Large intestine (tissue), 12 donors: ENCODE measurements at places on chromosomes 7 and 10. TPM values are rescaled to one million over a fixed set of nuclear protein-coding genes. Genes with fewer than 3 reads are reported as not detected.

- DNase-seq = no peak
- no peaks in the 10 kb centered on the region for H3K4me1 ChIP-seq
- H3K36me3 ChIP-seq = no peaks in the 10 kb centered on the region
- H3K27ac ChIP-seq = no peak overlapping the region
Measured at GRCh38 chr10:98144985-98145384, 10.5 kb downstream of the R3HCC1L start.

GRCh38 chr10:26970667-26971066 lies 109.9 kb upstream of the ABI1 start:
- no peaks in the 10 kb centered on the region for H3K4me1 ChIP-seq
- no peaks in the 10 kb centered on the region for H3K27me3 ChIP-seq
- no peak overlapping the region for H3K4me3 ChIP-seq
- no peak overlapping the region for H3K27ac ChIP-seq
- H3K36me3 ChIP-seq = no peaks in the 10 kb centered on the region

- no peaks in the 10 kb centered on the region for H3K36me3 ChIP-seq
- no peak for DNase-seq
- H3K4me1 ChIP-seq = no peaks in the 10 kb centered on the region
Measured at GRCh38 chr7:50379082-50379481, 71.1 kb downstream of the FIGNL1 start.

- no peaks in the 10 kb centered on the region for H3K36me3 ChIP-seq
- no peak overlapping the region for H3K4me3 ChIP-seq
- H3K27ac ChIP-seq = no peak overlapping the region
- DNase-seq = peak; percentile 51
- H3K4me1 ChIP-seq = peaks cover 3% of the 10 kb centered on the region
Measured at GRCh38 chr7:114217026-114217806, 197.4 kb upstream of the FOXP2 start.

GRCh38 chr10:59944339-59944935 lies 38.1 kb upstream of the CCDC6 start:
- no peaks in the 10 kb centered on the region for H3K27me3 ChIP-seq
- H3K4me3 ChIP-seq = no peak overlapping the region
- H3K27ac ChIP-seq = no peak overlapping the region
- H3K36me3 ChIP-seq = no peaks in the 10 kb centered on the region
- no peak for DNase-seq

DNA sequence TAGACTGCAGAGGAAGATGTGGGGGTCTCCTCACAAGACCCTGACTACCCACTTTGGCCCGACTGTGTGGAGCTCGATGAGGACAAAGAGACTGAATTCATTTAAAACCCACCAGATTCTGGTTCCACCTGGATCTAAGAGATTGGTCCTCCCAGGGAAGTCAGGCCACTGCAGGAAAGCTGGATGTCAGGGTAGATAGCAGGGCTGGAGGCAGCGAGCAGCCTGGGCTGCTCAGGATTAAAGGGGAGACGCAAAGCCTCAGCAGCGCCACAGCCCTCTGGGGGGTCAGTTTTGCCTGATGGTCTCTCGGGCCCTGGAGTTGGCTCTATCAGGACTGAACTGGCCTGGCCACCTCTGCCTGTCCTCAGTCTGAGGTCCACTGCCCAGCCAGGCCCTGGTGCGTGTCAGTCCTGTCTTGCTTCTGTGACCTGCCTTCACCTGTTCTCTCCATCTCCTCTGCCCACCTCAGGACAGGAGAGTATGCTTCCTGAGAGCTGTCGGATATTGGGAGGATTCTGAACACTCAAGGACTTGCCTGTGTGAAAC lies 12.2 kb upstream of the KLRG2 start:
- no peaks in the 10 kb centered on the region for H3K4me1 ChIP-seq
- no peak overlapping the region for H3K27ac ChIP-seq
- H3K4me3 ChIP-seq = no peak overlapping the region
- H3K27me3 ChIP-seq = peaks cover 18% of the 10 kb centered on the region
- H3K36me3 ChIP-seq = no peaks in the 10 kb centered on the region

DNA sequence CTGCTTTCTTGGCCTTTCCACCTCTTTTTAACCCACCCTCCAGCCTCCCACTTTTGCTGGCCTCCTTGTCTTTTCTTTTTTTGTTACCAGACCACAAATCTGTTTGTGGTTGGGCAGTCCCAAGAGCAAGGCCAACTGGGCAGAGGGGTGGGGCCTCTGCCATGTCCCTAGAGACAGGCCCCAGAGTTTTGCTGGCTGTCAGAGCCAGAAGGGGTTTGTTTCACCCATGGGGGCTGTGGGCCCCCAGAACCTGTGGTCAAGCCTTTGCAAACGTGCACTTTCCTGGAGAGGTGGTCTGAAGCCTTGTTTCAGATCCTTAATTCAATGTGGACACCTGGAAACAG lies 10.3 kb downstream of the ZMIZ1 start:
- peaks cover 81% of the 10 kb centered on the region for H3K4me1 ChIP-seq
- H3K27ac ChIP-seq = peak overlapping the region; percentile 46
- H3K36me3 ChIP-seq = peaks cover 4% of the 10 kb centered on the region
- DNase-seq = no peak

DNA sequence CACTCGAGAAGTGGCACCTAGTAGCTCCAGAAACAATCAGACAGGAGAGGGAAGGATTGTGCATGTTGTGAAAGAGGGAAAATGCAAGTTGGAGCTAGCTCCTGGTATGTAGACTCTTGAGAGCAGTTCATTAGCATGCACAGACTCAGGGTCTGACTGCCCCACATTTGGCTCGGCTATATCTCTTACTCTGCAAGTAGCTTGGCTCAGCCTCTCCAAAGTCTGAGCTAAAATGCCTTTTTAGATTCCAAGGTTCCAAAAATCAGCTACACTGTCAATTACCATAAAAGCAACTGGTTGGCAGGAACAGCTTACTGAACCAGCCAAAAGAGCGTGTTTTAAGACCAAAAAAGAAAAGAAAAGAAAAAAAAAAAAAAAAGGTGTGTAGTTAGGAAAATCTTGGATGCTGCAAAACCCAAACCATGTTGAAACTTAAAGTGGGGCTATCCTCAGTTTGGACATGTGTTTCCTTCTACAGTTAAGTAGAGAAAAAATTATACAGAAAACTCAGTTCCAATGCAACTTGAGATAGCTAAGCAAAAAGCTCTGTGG lies 65.5 kb downstream of the MKX start:
- H3K27ac ChIP-seq = no peak overlapping the region
- no peaks in the 10 kb centered on the region for H3K27me3 ChIP-seq
- H3K4me1 ChIP-seq = no peaks in the 10 kb centered on the region
- H3K36me3 ChIP-seq = no peaks in the 10 kb centered on the region

DNA sequence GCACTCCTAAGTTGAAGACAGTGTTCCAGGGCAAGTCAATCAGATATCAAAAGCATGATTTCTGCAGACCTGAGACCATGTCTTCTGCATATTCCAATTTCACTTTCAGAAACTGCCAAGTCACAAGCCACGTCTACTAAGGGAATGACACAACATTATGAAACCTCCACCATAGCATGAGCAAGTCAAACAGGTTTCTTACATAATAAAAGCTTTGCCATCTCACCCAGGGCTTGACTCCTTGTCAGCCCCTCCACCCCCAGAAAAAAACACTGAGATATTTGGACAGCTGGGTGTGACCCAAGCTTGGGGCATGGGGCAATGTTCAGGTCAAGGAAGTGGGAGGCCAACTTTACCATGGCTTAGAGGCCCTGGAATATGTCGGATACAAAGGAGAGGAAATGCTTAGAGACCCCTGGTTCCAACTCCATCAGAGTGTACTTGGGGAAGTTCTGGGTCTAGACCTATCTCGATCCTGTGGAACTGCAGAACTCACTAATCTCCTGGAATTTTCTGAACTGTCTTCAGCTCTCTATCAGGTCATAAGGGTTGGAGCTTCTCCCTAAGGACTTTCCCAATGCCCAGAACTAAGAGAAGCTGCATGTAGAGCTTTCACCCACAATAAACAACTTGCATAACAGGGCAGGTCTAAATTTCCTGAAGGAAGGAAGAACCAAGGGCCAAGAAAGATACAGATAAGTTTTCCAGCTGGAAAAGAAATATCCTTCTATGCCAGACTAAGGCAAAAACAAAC lies 80.6 kb upstream of the NAMPT start:
- peaks cover 32% of the 10 kb centered on the region for H3K4me1 ChIP-seq
- no peaks in the 10 kb centered on the region for H3K27me3 ChIP-seq
- no peak overlapping the region for H3K4me3 ChIP-seq
- peak overlapping the region; percentile 85 for H3K27ac ChIP-seq
- DNase-seq = peak; percentile 87

GRCh38 chr7:32171248-32171647 lies 101.0 kb upstream of the PDE1C start:
- no peaks in the 10 kb centered on the region for H3K36me3 ChIP-seq
- H3K27ac ChIP-seq = no peak overlapping the region
- no peaks in the 10 kb centered on the region for H3K4me1 ChIP-seq

DYDC2 gene
- 0.42 TPM for polyA plus RNA-seq

HOXA6 gene
- 4.0 TPM for polyA plus RNA-seq

ZNF398 gene
- 11.1 TPM for polyA plus RNA-seq

TMEM273 gene
- polyA plus RNA-seq = 5.5 TPM

RBM28 gene
- 25.3 TPM for polyA plus RNA-seq

GJD4 gene
- polyA plus RNA-seq = 0.09 TPM
